ENCODE measurements at places on chromosomes 2 and 18.

DNA sequence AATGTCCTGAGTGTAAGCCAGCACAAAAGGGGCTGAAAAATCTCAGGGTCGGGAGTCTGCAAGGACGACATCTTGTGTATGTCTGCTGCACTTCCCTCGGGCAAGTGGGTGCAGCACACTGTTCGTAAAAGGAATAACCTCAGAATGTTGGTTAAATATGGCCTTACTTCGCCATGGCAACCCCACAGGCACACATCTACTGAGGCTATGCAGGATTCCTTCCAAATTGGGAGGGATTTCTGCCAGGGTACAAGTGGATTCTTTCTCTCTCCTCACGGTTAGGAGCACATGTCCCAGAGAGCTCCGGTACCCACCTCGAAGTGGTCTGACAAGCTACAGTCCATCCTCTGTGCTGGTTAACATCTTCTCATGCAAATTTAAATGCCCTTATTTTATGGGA, 277.7 kb upstream of the PXDN start:
- no peak for DNase-seq

DNA sequence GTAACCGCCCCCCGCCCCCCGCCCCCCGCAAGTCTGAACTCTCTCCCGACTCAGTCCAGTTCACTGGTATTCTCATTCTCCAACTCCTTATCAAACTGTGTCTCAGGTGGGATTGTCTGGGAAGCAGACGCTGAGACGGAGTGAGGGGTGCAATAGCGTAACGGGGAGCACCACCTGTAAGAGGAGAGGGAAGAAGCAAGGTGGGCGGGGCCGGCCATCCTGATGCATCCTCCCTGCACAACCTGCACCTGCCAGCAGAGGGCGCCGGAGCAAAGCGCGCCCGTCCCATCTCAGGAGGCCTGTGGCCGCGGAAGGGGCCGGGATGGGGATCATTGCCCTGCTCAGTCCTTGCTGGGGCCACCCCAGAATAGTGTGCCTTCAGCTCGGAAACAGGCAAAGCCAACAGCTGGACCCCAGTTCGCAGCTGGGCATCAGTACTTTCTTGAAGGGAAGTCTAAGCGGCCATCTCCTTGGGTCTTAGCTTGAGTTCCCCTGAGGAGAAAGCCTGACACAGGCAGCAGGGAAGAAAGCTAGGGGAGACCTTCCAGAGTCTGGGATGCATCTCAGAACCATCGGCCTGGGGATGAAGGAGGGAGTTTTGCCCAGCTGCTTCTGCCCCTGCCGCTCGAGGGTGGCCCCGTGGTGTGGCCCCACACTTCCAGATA, 208.0 kb downstream of the TFCP2L1 start:
- peak; percentile 72 for DNase-seq

DNA sequence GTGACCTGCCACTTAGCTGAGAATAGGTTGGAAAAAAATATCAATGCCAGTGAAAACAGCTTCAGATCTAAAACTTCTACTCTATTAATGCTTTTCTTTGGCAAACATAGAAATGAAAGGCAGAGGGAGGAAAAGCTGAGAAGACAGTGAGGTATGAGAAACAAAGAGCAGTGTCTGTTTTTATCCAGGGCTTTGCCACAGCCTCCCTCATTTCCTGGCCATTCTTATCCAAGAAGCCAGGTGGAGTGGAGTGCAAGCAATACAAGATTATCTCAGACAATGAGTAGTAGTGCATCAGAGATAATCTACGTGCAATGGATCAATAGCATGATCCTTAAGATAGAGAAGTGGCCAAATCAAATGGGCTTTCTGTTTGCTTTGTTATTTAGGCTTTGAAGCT, 808.7 kb upstream of the PIK3C3 start:
- DNase-seq: no peak

DNA sequence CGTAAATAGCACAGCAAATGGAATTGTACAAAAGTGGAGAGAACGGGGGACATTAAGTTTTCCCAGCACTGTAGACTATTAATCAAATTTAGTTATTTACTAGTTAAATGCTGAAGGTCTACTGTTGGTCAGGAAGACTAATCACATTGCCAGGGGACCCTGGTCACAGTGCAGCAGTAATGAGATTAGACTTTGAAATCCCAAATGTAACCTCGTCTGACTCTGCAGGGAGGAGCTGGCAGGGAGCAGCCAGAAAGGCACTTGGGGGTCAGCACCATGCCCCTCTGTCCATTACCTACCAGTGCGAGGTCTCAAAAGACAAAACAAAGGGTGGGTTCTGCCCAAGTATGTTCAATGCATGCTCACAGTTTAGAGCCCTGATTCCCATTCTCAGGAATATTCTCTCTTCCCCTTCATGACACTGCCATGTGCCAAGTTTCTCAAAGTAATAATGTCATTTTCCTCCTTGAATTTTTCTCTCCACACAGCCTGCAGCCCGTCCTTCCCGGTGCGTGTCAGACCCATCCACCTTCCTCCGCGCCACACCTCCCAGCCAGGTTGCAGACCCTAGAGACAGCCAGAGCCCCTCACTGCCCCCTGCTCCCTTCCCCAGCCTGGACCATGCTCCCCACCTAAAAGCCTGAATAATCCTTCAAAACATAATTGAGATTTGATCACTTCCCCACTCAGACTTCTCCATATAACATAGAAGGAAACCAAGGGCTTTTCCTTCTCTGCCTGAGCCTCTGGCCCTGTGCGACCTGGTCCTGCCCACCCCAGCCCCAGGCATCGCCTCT, 52.5 kb downstream of the TMEM18 start:
- DNase-seq: no peak

- DNase-seq: no peak
Observed at GRCh38 chr18:64674694-64675093, 525.8 kb upstream of the LINC00305 start.

DNA sequence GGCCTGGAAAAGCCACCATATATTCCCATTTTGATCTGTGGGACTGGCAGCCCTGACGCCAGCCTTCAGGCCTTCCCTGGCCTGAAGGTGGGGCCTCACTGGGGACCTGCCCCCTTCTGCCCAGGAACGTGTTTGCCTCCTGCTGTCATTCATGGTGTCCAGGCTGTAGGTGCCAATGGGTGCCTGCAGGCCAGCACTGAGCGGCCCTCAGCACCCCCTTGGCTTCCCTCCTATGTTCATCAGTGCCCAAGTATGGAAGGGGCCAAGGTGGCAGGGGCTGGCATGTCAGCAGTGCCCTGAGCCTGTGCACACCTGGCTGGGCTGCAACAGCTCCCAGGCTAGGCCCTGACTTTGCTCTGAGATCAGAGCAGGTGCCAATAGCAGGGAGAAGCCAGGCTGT, 800.3 kb upstream of the RAB6C start:
- no peak for DNase-seq

DNA sequence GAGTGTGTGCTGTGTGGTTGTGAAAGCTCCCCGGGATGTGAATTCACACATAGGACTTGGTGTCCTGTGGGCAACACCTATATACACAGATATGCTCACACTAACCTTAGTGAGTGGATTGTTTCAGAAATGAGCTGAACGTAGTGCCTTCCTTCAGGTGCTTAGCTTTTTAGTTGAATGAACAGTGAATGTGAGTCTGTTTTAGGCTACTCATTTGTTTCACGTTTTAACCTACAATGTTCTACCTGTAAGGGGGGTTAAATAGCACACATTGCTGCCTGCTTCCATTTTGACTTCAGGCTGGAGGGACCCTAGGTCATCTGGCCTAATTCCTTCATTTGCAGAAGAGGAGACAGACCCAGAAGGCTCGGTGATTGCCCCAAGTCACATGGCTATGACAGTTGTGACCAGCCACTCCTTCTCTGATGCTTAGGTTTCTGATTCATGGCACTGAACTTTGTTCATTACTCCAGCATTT, 1.0 kb downstream of the PLEK start:
- no peak for DNase-seq

DNA sequence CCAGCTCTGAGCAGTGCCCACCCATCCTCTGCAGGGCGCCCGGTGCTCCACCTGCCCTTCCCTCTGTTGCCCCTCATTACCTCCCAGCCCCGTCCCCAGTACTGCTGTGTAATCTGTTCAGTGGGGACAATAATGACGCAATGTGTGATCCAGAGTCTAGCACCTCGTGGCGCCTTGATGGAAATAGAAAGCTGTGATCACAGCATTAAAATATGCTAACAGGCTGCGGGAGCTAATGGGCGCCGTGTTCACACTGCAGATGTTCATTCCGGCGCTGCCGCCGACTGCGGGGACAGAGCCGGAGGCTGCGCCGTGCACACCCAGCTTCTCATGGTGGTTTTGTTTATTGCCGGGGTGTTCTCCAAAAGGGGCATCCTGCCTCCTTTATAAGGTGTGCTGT, 235.2 kb downstream of the LDLRAD4 start:
- no peak for DNase-seq

- DNase-seq: no peak
Observed at GRCh38 chr2:239008004-239008403, 160.1 kb downstream of the TWIST2 start.

DNA sequence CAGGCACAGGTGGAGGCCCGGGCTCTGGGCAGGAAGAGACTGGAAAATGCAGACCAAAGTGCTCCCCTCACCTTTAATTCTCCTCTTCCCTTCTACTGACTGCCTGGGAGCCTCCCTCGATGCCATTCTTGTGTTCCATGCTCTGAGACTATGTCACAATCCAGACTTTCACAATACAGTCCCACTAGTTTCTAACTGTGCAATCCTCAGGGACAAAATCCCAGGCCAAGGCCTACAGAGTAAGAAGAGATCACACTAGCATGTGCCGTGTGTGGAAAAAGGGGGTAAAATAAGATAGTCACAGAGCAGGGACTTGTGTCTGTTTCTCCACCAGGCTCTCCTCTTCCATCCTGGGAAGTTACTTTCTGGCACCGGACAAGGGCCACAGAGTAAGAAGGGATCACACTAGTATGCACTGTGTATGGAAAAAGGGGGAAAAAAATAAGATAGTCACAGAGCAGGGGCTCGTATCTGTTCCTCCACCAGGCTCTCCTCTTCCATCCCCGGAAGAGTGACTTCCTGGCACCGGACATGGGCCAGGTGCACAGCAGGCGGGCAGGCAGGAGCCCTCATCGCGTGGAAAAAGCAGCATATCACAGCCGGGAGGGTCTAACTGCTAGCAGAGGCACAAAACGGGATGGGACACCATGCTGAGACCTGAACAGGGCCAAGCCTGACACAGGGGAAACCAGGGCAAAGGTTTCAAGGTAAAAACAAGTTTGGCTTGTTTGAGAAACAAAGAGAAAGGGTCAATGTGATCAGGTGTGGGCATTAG, 9.6 kb downstream of the CYB5A start:
- DNase-seq: no peak

DNA sequence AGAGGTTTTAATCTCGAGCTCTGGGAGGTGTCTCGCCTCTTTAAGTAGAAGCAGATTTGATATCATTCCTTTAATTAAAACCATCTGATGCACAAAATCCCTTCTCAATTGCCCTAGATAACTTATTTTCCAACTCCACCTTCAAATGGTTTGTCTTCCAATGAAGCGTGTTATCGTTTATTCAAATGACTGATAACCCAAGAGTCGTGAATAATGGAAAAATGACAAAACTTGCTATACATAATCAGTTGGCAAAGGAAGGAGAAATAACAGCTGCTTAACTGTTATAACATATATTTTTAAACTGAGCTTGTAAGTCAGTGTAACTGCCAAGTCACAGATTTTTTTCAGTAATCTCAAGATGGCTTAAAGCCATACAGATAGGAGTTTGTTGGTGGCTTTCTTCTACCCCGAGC, 144.6 kb downstream of the QPCT start:
- DNase-seq: no peak

- no peak for DNase-seq
Observed at GRCh38 chr2:25808006-25808383, 70.3 kb downstream of the ASXL2 start.

- DNase-seq: no peak
Observed at GRCh38 chr18:55587418-55588110, 428 bp downstream of the TCF4 start.

Measured in RWPE1 (cell line).